ENCODE measurements at places on chromosomes 2 and 18. TPM values are rescaled to one million over a fixed set of nuclear protein-coding genes. Genes with fewer than 3 reads are reported as not detected.

Gene RGPD5
- 9.2 TPM for total RNA-seq

Gene SCN7A
- not detected for total RNA-seq

DNA sequence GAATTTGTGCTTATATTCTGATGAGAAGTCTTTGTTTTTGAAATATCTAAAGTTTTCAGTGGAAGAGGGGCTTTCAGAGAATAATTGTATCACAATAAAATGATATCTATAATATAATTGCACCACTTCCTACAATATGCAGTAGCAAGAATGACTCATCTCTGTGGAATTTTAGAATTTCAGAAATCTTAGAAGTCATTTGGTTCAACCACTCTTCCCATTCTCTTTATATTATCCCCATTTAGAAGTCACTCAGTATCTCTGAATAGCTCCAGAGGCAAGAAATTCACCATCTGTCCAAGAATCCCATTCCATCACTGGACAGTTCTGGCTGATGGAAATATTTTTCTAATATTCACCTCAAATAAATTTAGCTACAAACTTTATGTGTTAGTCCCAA, 59.3 kb upstream of the CCDC68 start:
- peak; percentile 77 for DNase-seq

- peak; percentile 23 for DNase-seq
Measured at GRCh38 chr2:98269274-98269673, 77.0 kb upstream of the CNGA3 start.

GRCh38 chr2:174343623-174344455, 9.1 kb downstream of the SP9 start:
- DNase-seq: no peak

DNA sequence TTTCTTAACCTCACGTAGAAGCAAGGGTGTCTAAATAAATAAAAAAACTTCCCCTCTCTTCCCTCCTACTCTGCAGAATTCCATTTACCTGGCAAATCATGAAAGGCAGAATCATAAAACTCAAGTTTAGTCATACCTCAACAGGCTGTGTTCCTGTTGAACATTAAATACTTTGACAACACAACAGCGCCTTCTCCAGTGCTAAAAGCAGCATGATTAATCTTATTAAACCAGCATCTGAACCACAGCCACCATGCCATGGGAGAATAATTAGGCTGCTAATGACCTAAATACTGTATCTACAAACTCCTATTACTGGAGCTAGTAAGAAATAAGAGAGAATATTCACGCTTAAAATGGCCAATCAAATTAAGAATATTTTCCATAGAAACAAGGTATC, 68.1 kb downstream of the CDH2 start:
- peak; percentile 70 for DNase-seq

- DNase-seq: no peak
Measured at GRCh38 chr2:74026687-74027241, 42.1 kb downstream of the TET3 start.

- DNase-seq: no peak
Measured at GRCh38 chr2:37838541-37839167, 86.4 kb upstream of the RMDN2 start.

- no peak for DNase-seq
Measured at GRCh38 chr2:72919414-72920317, 2.3 kb downstream of the EMX1 start.

- DNase-seq: no peak
Measured at GRCh38 chr18:61608316-61608715, 275.1 kb downstream of the CDH20 start.

DNA sequence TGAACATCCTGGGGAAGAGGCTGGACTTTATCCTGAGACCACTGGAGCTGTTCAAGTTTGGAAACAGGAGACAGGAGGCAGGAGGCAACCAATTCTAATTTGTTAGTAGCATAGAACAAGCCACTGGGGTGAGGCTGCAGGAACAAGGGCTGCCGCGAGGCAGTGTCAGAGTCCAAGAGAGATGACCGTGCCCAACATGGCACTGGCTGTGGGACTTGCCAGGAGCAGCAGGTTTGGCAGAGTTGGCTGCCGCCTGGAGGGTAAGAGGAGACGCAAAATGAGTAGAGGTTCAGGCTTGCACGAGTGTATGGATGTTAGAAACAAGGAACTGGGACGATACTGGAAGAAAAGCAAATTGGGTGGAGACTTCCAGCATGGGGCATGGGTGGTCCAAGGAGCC, 168.5 kb downstream of the TPGS2 start:
- no peak for DNase-seq

Measured in M059J (cell line).